ENCODE measurements at places on chromosomes 3 and 15.

GRCh38 chr3:47577583-47578118 is 1.0 kb downstream of the CSPG5 start:
- DNase-seq: no peak

GRCh38 chr3:108406063-108406660 is 104.2 kb downstream of the MYH15 start:
- DNase-seq: no peak

- DNase-seq: peak; percentile 54
These were observed 47.8 kb downstream of the TNFAIP8L3 start for GRCh38 chr15:51046799-51047449.

DNA sequence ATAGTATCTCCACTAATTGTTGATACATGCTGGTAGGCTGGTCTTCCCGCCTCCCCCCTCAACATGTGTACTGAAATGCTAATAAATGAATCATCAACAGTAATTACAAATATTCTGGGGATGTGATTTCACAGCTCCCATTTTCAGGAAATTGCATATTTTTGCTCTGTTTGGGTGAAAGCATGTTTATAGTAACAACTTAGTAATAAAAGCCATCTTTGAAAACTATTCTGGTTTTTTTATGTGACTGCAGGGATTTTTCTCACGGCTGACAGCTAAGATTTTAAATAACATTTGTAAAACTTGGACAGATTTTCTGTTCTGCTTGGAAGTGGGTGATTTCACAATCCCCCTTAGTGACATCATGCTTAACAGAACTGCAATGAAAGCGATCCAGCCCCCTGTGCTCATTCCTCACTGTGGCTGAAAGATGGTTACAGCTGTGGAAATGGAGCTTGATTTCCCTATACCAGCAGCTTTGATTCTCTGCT is 25.6 kb upstream of the FAM174B start:
- no peak for DNase-seq

DNA sequence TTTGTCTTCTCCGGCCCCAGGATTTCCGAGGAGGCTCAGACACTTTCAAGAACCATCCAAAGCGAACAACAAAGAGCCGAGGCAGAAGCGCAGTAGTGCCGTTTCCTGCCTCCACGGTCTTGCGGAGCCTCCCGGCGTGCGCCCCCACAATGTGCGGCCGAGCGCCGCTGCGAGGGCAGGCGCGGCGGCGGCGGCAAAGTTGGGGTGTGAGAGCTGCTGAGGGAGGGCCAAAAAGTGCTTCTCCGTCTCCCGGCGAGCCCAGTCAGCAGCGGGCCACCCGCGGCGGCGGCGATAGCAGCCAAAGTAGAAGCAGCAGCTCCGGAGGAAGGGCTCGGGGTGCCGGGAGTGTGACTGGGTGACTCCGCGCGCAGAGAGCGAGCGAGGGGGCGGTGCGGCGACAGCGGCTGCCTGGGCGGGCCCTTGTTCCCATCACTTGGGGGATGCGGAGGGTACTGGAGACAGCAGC is 749.1 kb downstream of the ROBO1 start:
- no peak for DNase-seq

DNA sequence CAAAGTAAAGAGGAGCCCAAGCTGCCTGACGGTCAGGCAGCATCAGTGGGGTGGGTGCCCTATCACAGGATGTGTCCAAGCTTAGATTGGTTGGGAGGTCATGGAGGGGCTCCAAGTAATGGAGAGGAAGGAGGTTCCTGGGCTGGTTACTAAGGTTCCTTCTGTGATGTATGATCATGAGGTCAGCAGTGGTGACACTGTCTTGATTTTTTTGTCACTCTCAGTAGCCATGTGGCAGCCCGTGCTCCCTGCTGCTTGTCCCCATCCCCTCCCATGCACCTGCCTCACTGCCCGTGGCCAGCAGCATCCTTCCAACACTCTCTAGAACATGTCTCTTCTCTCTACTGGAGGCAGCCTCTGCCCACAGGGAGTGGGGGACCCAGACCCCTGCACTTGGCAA is 261.7 kb downstream of the TLE3 start:
- no peak for DNase-seq

- no peak for DNase-seq
These were observed 6.4 kb downstream of the ATP8B4 start for GRCh38 chr15:50112488-50113186.

GRCh38 chr3:179236669-179237301 is 14.1 kb downstream of the KCNMB3 start:
- DNase-seq: no peak

DNA sequence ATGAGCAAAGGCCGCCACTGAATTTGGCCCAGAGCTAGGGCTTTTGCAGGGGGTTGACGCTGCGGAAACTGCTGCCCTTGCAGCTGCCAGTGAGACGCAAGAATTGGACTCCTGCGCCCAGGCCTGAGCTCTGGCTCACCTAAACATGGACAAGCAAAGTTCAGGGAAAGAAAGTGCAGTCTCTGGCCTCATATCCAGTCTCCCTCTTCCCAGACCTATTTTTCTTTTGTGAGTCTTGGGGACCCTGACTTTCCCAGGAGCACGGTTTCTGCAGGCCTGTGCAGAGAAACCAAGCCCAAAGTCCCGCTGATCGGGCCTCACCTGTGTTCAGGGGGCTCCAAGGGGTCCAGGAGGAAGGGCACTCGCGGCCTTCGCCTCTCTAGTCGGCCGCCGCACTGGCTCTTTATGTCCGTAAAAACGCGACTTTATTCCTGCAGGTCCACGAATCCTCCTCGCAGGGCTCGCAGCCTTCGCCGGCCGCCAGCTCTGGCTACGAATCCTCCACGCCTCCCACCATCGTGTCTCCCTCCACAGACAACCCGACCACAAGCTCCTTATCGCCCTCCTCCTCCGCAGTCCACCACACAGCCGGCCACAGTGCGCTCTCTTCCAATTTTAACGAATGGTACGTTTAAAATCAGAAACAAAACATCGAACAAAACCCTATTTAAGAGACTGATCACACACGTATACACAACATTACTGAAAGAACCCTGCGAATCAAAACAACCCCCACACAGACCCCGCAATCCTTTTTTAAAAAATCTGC is 3.9 kb downstream of the ZIC1 start:
- no peak for DNase-seq

DNA sequence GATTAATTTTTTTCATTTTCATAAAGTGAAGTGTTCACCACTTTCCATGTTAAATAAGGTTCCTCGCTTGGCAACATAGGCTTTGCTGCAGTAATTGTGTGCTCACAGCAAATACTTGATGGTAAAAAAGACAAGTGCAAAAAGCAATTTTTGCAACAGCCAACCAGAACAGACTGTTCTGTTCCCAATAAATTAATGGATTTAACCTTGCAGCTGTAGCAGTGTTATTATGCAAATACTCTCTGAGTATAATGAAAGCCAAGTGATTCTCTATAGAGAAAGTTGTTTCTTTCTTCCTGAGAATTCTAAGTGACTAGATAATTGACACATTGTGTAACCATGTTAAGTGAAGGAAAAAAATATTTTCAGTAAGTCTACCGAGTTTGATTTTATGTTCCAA is 183.7 kb upstream of the NAALADL2 start:
- DNase-seq: no peak

GRCh38 chr3:115961380-115961779 is 338.1 kb downstream of the GAP43 start:
- no peak for DNase-seq

DNA sequence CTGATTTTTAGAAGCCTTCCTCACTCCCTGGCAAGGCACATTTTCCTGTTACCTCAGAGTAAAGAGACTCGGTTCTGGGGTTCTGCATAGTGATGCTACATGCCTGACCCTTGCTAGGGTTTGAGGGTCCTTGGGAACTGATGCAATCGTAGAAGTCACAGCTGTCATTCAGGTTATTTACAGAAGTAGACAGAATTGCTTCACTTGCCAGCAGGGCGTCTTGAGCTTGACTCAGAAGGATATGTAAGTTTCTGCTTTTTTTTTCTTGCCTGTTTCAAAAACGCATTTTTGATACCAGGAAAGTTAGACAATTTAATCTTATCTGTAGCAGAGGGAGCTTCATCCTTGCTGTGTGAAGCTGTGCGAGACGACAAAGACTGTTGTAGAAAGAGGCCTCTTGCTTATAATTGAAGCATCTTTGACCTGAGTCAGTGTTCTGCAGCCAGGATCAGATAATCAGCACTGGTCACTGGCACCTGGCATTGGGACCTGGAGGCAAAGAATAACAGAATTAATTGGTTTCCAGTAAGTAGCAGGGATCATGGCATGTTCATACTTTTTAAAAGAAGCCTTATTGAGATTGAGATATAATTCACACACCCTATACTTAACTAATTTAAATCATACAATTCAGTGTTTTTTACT is 24.8 kb downstream of the CACNA1D start:
- no peak for DNase-seq
